Spleen (tissue), 13 donors: ENCODE measurements at places on chromosomes 7 and 10.

DNA sequence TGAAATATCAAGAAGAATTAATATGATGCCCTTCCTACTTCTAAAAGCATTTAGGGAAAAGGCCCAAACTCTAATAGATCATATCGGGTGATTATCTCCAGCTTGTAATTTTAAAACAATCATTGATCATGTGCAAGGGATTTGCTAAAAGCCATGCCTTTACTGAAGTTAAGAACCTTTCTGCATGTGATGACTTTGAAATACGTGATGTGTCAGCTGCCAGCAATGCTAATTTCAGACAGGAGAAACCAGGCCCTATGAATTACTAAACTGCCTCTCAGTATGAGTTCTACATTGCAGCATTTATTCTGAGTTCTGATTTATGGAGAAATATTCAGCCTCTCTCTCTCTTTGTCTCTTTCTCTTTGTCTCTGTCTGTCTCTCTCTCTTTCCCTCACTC lies 203.6 kb upstream of the AKR1E2 start:
- no peak for DNase-seq

- no peak for DNase-seq
Observed at GRCh38 chr7:82416402-82416801, 27.2 kb downstream of the CACNA2D1 start.

DNA sequence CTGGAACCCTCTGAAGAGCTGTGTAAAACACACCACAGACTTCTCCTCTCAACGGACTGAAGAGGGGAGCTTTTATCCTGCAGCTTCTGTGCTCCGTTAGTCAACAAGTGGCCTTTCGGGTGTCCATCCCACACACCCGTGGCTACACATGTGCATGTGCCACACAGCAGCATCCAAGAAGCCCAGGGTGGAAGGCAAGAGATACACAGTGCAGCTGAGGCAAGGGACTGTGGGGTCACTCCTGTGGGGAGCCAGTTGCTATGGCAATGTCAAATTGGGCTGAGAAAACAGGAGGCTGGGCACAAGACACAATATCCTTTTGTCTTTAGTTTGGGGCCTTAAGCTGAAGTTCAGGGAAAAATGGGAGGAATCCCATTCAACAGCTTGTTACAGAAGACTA lies 28.7 kb downstream of the NET1 start:
- no peak for DNase-seq

DNA sequence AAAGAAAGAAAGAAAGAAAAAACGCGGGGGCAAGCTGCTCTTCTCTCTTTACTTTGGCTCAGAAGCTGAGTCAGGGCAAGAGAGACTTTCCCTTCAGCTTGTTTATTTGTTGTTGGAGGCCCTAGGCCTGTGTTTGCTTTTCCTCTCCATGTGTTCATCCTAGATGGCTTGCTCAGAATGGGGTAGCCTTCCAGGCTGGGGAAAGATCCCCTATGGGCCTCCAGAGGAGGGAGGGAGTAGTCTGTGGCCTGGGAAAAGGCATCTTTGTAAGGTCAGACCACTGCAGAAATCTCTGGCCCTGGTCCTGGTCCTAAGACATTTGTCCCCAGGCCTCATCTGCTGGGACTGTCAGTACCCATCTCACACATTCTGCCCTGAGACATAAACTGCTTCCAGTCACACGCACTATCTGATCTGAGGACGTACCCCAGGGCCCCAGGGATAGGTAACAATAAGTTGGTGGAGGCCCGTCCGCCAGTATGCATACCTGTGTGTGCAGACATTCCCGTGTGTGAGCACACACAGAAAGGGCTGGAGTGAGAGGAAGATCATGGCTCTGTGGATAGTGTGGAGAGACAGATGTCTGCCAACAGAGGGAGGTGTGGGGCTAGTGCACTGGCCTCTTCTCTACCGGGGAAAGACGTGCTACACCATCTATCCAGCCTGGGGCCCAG lies 4.9 kb upstream of the SCD start:
- no peak for DNase-seq

DNA sequence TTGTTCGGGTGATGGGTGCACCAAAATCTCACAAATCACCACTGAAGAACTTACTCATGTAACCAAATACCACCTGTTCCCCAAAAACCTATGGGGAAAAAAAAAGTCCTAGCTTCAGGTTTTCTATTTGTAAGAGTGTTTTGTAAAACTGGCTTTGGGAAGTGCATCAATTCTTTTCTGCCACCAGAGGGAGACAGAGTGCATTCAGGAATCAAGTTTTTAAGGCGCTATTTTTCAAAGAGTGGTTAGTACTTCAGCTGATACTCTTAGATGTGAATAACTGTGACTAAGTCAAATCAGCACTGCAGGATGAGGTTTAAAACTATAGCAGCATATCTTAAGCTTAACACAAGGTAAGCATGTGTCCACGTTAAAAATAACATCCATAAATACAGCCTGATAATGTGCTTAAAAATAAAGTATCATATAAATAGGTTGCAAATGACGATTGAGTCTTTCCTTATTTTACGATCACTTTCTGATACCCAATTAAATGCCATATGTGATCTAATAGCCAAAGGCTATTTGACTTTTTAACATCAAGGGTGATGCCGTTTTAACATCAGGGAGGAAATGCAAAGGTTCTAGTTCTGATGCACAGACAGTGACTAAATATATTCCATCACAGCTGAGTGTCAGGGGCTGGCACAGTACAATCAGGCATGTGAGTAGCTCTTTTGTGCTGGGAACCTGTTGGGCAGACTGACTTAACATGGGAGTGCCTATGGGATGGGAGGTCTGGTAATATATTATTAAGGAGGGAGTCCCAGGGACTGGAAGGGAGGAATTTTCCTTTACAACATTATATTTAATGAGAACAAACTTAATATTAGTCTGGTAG lies 10.6 kb upstream of the LYZL2 start:
- DNase-seq, result no peak

DNA sequence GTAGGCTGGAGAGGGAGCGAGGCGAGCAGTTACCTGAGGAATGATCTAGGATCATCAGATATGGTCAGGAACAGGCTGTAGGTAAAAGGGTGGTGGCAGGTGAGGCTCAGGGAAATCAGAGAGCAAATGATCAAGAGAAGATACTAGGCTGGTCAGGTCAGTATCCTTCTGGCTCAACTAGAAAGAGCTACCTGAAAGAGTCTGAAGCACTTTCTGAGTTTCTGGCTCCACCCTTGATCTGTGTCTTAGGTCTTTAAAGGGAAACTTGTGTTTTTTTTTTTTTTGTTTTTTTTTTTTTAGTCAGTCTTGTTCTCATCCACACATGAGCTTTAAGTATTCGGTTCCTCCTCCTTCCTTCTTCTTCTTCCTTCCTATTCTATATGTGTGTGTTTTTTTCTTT lies 10.5 kb downstream of the ADAM22 start:
- no peak for DNase-seq

DNA sequence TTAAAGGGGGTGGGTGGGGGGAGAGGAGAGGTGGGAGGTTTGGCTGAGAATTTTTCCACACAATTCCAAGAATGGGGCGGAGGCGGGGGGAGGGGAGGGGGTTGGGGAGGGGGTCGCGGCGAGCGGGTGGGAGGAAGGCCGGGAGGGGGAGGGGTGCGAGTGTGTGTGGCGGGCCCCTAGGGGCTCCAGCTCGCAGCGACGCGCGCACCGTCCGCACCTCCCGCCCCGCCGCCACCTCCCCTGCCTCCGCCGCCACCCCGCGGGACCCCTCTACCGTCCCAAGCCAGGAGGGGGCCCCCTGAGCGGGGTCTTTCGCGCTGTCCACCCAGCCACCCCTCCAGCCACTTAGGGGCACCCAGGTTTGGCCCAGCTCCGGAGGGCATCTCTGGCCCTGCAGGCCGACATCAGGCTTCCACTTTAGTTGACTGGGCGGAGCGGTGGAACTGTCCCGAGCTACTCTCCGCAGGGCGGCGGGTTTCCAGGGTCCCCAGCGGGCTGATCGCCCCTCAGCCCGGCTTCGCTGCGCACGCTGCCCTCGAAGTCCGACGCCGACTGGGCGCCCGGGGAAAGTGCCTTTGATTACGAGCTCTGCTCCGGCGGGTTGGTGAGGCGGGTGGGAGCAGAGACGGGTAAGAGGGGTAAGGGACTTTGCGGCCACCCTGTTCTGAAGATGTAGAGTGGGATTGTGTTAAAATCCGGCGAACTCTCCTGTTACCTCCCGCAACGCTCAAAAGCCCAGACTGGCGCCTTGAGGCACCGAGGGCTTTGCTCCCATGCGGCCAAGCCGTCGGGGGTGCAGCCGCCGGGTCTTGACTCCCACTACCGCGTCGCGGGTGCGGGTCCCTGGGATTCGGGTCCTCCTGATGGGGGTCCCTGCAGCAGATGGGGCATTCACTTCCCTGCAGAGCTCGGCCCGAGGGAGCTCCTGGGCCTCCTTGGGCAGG lies 1.8 kb upstream of the VAX1 start:
- DNase-seq, result no peak

- no peak for DNase-seq
Observed at GRCh38 chr7:115068220-115068619, 146.3 kb downstream of the MDFIC start.

- DNase-seq, result no peak
Observed at GRCh38 chr10:128339753-128340152, 213.5 kb upstream of the MKI67 start.

GRCh38 chr10:119326167-119326566 lies 118.8 kb downstream of the GRK5 start:
- no peak for DNase-seq

DNA sequence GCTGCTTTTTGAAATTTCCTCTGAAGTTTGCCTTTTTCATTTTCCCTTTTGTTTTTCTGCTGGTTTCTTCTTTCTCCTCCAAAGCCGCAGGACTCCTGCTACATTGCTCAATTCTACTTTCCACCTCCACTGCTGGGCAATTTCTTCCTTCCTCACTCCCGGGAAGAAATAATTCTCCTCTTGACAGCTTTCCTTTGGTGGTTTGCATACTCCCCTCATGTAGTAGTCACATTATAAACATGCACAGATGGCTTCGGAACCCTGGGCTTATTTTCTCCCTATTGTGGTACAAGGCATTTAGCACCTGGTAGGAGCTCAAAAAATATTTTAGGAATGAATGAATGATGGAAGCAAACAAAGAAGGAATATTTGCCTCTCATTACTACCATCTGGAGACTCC lies 977.2 kb downstream of the LRMDA start:
- no peak for DNase-seq
